ENCODE measurements at places on chromosomes 5 and 9.

DNA sequence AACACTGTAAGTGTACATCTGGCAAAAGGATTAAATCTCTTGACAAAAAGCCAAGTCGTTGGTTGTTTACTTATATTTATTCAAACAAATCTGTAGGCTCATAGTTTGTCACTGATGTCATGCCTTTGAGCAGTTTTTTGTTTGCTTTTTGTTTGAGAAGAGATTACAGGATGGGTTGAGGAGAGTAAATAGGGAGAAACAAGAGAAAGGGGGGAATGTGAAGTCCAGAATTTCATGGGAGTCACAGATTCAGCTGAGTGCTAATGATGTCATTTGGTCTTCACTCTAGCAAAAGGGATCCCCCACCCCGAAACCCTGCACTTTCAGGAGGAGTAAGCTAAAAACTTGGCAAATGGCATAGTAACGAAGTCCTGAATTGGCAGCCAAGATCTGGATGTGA, 337.4 kb downstream of the GLIS3 start:
- DNase-seq, result peak; percentile 32

DNA sequence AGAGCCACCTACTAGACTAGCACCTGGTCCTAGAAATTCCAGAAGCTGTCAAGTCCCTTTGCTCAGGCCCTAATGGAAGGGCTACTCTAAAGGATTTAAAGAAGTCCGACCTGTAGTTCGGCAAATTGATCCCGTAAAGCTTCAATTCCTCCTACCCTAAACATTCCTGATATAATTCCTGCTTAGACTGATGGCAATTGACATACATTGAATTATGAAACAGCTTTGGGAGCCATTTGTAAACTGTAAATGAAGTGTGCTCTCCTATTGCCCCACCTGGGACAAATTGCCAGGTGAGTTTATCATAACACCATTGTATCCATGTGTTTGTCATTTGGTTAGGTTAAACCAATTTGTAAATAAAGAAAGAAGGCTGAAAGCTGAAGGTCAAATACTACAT, 104.4 kb downstream of the EGFLAM start:
- no peak for DNase-seq

- no peak for DNase-seq
Measured at GRCh38 chr9:136645352-136645902, 17.3 kb upstream of the EGFL7 start.

DNA sequence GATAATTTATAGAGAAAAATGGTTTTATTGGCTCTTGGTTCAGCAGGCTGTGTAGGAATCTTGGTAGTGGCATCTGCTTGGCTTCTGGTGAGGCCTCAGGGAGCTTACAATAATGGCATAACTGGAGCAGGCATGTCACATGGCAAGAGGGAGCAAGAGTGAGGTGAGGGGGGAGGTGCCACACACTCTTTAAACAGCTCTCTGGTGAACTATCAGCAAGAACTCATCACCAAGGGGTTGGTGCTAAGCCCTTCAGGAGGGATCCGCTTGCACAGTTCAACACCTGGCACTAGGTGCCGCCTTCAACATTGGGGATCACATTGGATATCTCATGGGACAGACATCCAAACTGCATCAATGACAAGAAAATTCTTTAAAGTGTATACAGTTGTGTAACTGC, 10.5 kb downstream of the GPBP1 start:
- DNase-seq, result no peak

- peak; percentile 87 for DNase-seq
Measured at GRCh38 chr5:103428411-103428871, 134.1 kb downstream of the NUDT12 start.

DNA sequence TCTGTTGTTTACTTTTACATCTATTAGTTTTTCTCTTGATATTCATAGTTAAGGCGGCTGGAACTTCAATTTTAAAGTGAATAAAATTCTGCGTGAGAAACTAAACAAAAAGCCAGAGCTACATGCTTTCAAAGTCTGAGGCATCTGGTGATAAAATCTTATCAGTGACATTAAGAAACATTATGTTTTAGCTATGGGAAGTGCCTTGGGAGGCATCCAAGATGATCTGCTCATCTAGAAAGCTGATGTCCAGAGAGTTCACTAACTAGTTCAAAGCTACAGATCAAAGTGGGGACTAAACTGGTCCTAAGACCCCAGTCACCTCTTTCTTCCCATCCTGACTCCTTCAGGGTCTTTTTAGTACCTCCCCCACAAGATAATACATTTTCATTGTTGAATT, 37.2 kb downstream of the MRPS27 start:
- DNase-seq, result no peak

GRCh38 chr5:107542831-107543231, 127.9 kb downstream of the EFNA5 start:
- peak; percentile 91 for DNase-seq

- peak; percentile 42 for DNase-seq
Measured at GRCh38 chr9:72538921-72539702, 17.7 kb downstream of the TMC1 start.

DNA sequence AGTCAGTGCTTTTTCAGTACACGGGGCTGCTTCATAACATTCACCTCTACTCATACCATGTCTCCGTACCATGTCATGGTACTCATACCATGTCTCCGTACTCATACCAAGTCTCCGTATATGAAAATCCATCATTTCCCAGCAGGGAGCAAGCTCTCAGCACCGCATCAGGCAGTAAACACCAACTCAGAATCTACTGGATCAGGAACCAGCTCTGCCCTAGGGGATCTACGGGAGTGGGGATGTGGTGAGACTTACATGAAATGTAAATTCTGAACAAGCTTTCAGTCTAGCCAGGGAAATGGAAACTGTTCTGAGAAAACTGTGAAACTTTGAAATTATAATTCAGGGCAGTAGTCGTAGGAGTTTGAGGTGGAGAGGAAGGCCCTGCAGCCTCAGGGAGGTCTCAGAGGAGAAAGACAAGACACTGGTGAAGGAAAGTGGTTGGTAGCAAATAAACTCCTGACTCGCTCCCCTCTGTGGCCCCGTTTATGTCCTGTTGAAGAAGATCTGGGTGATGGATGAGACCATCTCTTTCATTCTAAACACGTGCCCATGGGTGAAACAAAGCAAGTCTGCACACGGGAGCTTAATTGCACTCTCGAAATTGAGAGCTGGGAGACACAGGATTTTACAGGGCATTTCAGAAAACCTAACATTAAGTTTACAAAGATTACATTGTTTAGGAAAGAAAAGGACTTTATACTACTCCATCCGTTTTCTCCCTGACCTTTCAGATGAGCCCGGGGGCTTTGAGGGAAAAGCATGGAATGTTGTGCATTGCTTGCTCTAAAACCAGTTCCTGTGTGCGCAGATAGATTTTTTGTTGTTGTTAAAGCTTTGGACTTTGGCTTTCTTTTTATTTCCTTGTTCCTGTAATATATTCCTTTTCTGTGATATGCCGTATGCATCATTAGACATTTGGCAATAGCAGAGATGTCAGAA, 26.8 kb downstream of the ACTBL2 start:
- no peak for DNase-seq

DNA sequence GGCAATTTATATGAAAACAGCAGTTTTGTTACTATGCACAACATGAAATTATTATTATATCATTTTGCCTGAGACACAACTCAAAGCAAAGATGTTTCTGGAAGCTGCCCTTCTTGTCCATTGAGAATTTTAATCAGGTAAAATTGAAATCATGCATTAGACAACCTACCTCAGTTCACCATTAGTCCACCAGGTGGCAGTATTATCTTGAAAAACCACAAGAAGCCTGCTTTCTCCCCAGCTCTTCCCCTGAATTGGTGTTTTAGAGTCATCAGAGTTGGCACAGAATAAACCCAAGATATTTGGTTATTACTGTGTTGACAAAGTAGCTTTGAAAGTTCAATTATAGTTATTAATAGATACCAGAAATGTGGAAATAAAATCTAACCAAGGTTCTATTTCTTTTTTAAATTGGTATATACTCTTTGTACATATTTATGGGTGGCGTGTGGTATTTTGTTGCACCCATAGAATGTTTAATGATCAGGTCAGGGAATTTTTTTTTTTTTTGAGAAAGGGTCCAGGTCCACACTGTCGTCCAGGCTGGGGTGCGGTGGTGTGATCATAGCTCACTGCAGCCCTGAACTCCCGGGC, 25.7 kb downstream of the UTP15 start:
- peak; percentile 84 for DNase-seq

DNA sequence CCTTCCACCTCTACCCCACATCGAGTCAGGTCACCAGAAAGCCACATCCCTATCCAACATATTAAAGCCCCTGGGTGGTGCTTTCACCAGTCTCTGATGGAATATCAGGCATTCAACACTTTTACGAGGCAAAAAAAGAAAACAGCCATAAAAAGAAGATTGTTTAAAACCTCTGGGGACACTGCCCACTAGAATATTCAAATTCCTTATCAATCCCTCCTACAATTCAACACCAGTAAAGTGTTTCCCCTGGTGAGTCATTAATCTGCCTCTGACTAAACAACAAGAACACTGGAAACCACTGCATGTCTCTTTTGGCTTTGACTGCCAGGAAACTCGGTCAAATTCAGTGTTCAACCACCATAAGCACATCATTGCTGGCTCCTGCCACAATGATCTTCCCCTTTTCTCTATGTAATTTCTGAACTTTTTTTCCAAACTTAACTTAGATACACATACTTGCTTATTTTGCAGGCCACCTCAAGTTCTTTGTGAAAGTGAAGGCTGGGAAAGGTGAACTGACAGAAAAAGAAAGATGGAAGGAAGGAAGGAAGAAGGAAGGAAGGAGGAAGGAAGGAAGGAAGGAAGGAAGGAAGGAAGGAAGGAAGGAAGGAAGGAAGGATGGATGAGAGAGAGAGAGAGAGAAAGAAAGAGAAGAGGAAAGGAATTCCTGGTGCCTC, 105.3 kb downstream of the PAX5 start:
- DNase-seq, result peak; percentile 90

DNA sequence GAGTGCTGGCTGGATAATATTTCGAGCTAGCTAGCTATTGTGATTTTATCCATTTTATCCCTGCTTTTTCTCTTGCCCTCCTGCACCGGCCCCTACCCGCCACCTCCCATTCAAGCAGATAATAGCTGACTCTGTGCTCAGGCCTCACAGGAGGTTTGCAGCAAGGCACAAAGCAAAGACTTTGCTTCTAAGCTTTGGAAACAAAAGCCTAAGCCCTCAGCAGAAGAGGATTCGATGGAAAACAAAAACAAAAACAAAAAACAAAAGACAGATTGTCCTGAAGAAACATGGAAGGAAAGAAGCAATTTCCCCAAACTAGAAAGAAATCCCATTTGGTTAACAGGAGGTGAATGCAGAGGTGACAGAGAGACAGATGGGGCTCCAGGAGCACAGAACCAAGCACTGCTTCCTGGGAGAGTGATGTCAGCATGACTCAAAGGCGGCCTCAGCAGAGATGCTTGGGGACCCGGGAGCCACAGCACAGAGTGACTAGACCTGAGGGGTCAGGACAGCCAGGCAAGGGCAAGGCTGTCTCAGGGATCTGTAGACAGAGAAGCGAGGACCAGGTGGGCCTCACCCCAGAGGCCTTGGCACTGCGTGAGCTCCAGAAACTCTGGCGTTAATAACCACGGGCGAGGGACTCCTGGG, 28.4 kb downstream of the MTX3 start:
- no peak for DNase-seq

- no peak for DNase-seq
Measured at GRCh38 chr5:66472010-66472409, 124.2 kb upstream of the MAST4 start.

DNA sequence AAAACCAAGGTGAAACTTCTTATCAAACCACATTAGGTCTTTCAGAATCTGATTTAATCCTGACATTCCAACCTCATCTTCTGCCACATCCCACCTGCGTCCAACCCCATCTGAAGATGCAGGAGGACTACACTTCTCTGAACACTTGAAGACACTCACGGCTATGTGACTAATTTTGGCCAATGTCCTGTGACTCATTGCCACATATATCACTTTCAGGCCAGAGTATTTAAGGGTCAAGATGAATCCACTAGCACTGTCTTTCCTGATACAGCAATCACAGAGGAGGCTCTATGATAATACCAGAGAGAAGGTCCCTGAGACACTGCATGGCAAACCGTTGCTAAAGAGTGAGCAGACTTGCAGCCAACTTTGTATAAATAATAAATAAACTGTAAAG, 323.4 kb downstream of the NR2F1-AS1 start:
- no peak for DNase-seq

DNA sequence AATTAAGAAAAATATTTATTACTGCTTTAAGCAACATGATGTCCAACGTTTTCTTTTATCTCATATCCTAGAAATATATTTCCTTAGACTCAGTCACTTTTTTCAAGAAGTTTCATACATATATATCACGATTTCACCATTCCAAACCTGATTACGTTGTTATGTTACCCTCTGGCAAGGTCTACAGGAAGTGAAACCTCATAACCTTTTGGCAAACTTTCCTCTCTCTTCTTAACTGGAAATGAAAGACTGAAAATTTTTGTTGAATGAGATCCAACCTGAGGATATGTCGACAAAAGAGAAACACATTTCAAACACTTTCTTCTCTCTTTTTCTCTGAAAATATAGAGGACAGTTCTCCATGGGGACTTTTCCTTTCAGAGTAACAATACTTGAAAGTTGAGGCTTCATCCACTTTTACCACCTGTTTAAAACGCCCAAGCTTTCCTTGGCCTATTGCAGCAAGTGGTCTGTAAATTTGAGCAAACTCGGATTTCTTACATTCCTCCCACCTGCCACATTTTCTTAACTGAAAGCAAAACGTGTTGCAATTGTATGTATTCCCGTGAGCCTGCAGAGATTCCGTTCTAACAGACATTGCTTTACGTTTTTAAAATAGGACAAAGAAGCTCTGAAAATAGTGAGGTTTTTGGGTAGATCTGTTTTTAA, 298.1 kb downstream of the CETN3 start:
- DNase-seq, result no peak

DNA sequence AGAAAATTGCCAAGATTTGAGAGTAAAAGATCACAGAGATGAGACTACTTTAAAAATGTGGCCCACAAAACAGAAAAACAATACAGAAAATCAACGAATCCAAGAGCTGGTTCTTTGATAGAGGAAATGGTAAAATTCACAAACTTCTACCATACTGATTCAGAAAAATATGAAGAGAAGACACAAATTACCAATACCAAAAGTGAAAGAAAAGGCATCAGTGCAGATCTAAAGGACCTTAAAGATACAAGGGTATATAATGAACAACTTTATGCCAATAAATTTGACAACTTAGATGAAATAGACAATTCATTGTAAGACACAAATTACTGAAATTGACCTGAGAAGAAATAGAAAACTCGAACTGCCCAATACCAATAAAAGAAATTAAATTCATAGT, 24.4 kb upstream of the SLC1A1 start:
- DNase-seq, result no peak
